Stomach (tissue), 19 donors: ENCODE measurements at places on chromosomes 1 and 21. TPM values are rescaled to one million over a fixed set of nuclear protein-coding genes. Genes with fewer than 3 reads are reported as not detected.

GRCh38 chr1:160030657-160031364, 979 bp downstream of the PIGM start:
- H3K27ac ChIP-seq, result peak overlapping the region; percentile 86
- no peaks in the 10 kb centered on the region for H3K27me3 ChIP-seq
- peak overlapping the region; percentile 75 for H3K4me3 ChIP-seq
- no peaks in the 10 kb centered on the region for H3K36me3 ChIP-seq

DNA sequence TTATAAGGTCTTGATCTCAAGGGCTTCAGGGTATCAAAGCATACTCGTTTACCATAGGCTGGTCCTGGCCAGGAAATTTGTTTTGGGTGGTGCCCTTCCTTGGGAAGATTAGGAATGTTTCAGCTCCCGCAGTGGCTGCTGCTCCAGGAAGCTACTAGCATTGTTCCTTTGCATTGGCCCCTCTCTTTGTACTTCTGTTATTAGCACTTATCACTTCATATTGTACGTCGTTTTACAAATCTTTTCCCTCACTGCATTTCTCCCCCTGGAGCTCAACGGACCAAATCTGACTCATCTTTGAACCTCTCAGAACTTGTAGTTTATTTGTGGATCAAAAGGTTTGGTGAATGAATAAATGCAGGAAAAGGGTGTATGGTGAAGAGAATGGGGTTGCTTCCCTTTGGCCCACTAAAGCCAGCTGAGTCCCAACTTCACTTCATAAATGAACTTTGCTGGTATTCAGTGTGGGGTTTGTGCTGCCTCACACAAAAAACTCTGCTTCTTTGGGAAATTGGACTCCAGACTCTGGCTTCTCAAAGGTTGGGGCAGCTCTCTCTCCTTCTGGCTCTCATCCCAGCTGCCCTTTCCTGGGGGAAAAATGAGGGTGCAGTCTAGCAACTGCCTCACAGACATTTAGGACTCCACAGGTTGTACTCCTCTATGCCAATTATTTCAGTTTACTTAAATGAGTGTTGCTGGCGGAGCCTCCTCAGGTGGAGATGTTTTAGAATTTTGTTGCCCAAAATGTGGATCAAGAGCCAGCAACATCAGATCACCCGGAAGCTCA, 5.9 kb downstream of the GNAT2 start:
- H3K4me3 ChIP-seq, result no peak overlapping the region
- no peaks in the 10 kb centered on the region for H3K36me3 ChIP-seq
- H3K27ac ChIP-seq, result no peak overlapping the region
- DNase-seq, result no peak
- peaks cover 2% of the 10 kb centered on the region for H3K4me1 ChIP-seq
- no peaks in the 10 kb centered on the region for H3K27me3 ChIP-seq

DNA sequence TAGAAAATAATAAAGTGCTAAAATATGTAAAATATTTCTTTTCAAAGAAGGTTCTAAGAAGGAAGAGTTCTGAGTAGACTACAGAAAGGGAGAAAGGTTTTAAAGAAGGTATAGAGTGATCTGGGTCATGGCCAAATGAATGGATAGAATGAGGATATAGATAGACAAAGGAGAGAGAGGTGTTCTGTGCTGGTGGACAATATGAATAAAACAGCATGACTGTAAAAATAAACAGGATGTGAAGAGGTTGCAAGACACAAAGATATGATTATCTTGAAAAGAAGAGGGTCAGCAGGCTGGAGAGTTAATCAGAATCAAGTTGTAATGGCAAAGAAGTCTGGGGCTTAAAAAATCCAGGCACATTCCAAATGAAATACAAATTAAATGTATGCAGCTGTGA, 86.7 kb upstream of the GNG4 start:
- no peak overlapping the region for H3K4me3 ChIP-seq
- H3K36me3 ChIP-seq, result no peaks in the 10 kb centered on the region
- no peaks in the 10 kb centered on the region for H3K27me3 ChIP-seq
- no peak overlapping the region for H3K27ac ChIP-seq

DNA sequence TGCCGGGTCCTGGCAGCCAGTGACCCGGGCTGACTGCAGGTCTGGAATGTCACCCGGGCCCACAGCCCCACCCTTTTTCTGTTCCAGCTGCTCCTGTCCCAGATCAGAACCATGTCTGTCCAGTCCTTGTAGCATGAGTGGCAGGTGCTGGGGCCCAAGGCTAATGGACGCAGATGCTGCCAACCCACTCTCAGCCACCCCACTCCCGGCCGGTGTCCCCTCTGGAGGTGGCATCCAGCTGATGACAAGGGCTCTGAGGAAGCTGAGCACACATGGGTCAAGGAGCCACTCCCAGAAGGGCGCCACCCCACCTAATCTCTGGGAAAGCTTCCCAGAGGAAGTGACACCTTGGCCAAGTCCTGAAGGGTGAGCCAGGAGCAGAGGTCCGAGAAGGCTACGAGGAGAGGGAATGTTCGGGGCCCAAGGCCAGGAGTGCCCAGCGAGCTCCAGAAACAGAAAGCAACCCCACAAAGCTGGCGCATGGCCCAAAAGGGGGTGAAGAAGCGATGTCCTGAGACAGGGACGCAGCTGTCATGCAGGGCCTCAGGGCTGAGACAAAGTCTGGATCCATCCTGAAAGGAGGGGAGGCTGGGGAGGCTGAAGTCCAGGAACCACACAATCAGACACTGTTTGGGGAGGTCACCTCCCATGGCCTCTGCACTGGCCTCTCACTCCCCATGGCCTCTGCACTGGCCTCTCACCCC, 39.5 kb downstream of the ACOT7 start:
- H3K4me1 ChIP-seq, result peaks cover 41% of the 10 kb centered on the region
- no peaks in the 10 kb centered on the region for H3K36me3 ChIP-seq
- peak overlapping the region; percentile 73 for H3K27ac ChIP-seq
- no peak overlapping the region for H3K4me3 ChIP-seq
- H3K27me3 ChIP-seq, result no peaks in the 10 kb centered on the region

GRCh38 chr1:3014050-3014440, 7.2 kb upstream of the ACTRT2 start:
- peaks cover 11% of the 10 kb centered on the region for H3K4me1 ChIP-seq
- H3K4me3 ChIP-seq, result no peak overlapping the region
- no peak overlapping the region for H3K27ac ChIP-seq
- no peak for DNase-seq
- H3K27me3 ChIP-seq, result peaks cover 76% of the 10 kb centered on the region

GRCh38 chr1:113088972-113089371, 16.0 kb downstream of the LRIG2 start:
- DNase-seq, result peak; percentile 21
- no peaks in the 10 kb centered on the region for H3K4me1 ChIP-seq
- H3K36me3 ChIP-seq, result peaks cover 4% of the 10 kb centered on the region
- no peak overlapping the region for H3K4me3 ChIP-seq

- H3K4me3 ChIP-seq, result no peak overlapping the region
- H3K27me3 ChIP-seq, result no peaks in the 10 kb centered on the region
- DNase-seq, result no peak
- H3K4me1 ChIP-seq, result no peaks in the 10 kb centered on the region
- H3K36me3 ChIP-seq, result no peaks in the 10 kb centered on the region
These were observed 464.2 kb upstream of the DAB1 start for GRCh38 chr1:57887964-57888491.

GRCh38 chr21:36759348-36760083, 60.6 kb downstream of the SIM2 start:
- no peaks in the 10 kb centered on the region for H3K4me1 ChIP-seq
- H3K27me3 ChIP-seq, result no peaks in the 10 kb centered on the region
- H3K27ac ChIP-seq, result no peak overlapping the region
- DNase-seq, result no peak
- H3K4me3 ChIP-seq, result no peak overlapping the region

- peaks cover 26% of the 10 kb centered on the region for H3K36me3 ChIP-seq
- no peak for DNase-seq
- H3K27ac ChIP-seq, result no peak overlapping the region
- no peak overlapping the region for H3K4me3 ChIP-seq
These were observed 59.7 kb upstream of the ZNF326 start for GRCh38 chr1:89935235-89935634.

- no peak overlapping the region for H3K27ac ChIP-seq
- no peaks in the 10 kb centered on the region for H3K27me3 ChIP-seq
- H3K4me1 ChIP-seq, result no peaks in the 10 kb centered on the region
- no peaks in the 10 kb centered on the region for H3K36me3 ChIP-seq
These were observed 200.9 kb downstream of the TM2D1 start for GRCh38 chr1:61523893-61524605.

DNA sequence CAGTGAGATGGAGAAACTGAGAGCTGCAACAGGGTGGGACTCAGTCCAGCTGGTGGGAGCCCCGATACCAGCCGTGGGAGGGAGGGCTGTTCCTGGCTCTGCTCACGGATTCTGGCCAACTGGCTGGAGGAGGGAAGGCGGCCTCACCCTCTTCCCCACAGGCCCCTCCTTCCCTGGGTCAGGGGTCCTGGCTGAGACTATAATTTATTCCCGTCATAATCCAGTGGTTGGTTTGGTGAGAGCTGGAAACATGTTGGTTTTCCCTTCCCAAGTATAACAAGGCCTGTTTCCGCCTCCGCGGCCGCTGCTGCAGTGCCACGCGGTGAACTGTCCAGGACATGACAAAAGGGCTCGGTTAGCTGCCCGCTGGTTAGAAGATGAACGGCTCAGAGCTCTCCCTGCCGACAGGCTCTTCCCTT, 10.0 kb downstream of the PTPRF start:
- peaks cover 79% of the 10 kb centered on the region for H3K4me1 ChIP-seq
- H3K27ac ChIP-seq, result peak overlapping the region; percentile 92
- DNase-seq, result peak; percentile 76

GRCh38 chr21:39037807-39038405, 145.3 kb downstream of the PSMG1 start:
- no peaks in the 10 kb centered on the region for H3K36me3 ChIP-seq
- no peak overlapping the region for H3K27ac ChIP-seq
- peaks cover 8% of the 10 kb centered on the region for H3K4me1 ChIP-seq
- no peak for DNase-seq

DNA sequence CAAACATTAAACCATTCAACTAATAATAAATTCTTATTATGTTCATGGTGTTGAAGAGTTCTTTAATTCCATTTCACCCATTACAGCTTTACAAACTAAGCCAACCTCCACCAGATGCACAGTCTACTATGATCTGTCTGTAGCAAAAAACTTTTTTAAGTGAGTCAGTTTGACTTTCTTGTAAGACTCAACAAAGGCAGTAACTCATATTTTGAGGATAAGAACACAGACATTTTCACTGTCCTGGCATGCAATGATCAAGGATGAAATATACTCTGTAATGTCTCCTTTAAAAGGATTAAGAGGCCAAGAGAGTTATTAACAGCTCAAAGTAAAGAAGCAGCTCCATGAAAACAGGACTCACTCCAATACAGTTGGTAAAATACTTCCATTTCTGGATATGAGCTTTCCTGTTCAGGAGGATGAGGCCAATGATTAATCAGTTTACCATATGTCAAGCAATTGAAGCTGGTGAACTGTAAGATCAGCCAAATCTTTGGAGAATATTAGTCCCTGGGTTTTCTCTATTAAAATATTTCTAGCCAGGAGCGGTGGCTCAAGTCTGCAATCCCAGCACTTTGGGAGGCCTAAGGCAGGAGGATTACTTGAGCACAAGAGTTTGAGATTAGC, 20.6 kb downstream of the XKR8 start:
- H3K27ac ChIP-seq, result no peak overlapping the region
- peaks cover 35% of the 10 kb centered on the region for H3K36me3 ChIP-seq
- no peaks in the 10 kb centered on the region for H3K27me3 ChIP-seq
- no peaks in the 10 kb centered on the region for H3K4me1 ChIP-seq
- no peak for DNase-seq
- no peak overlapping the region for H3K4me3 ChIP-seq

DNA sequence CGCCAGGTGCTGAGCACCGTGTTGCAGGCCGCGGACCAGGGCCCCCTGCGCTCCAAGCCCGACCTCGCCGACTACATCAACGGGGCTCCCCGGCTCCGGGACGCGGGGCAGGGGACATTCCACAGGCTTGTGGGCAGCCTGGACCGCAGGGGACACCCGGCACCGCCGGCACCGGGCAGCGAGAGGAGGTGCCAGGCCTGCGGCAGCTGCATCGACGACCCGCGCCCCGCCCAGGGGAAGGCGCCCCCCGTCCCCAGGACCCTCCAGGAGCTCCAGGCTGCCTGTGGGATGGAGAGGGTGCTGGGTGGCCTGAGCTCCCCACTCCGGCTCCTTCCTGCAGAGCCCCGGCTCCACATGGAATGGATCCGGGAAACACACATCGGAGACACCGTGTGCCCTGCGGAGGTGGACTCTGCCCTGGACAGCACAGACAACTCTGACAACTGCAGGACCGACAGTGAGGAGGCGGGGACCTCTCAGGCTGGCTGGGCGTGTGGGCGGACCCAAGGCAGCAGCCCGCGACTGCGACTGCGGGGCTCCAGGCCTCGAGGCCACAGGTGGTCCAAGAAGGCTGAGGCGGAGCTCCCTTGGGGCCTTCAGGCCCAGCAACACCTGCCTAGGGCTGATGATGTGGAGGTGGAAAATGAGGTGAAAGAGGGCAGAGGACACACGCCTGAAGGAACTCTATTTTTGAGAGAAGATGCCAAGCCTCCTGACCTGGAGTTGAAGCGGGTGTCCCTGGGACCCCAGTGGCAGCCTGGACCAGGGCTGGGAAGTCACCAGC, 22.8 kb downstream of the KIAA1614 start:
- H3K27ac ChIP-seq, result no peak overlapping the region
- peaks cover 50% of the 10 kb centered on the region for H3K36me3 ChIP-seq
- H3K4me1 ChIP-seq, result no peaks in the 10 kb centered on the region
- no peak for DNase-seq
- peaks cover 10% of the 10 kb centered on the region for H3K27me3 ChIP-seq

Gene AADACL3
- polyA plus RNA-seq, result not detected

Gene DISP3
- not detected for polyA plus RNA-seq

Gene CRNN
- polyA plus RNA-seq, result not detected

Gene RGS16
- 1.9 TPM for polyA plus RNA-seq

Gene RBBP4
- 38.0 TPM for polyA plus RNA-seq

Gene DNAI4
- 2.1 TPM for polyA plus RNA-seq
